Activated CD8-positive, alpha-beta memory T cell treated with anti-CD3 and anti-CD28 coated beads, Interleukin-2, amount 50 U/mL, for 48 hours (primary cell): ENCODE measurements at places on chromosomes 12 and 14.
A peak's percentile ranks its signal among the peaks of the same experiment; 100 is the strongest.

GRCh38 chr14:96576359-96576758 is 74.2 kb downstream of the PAPOLA start:
- no peak for DNase-seq

DNA sequence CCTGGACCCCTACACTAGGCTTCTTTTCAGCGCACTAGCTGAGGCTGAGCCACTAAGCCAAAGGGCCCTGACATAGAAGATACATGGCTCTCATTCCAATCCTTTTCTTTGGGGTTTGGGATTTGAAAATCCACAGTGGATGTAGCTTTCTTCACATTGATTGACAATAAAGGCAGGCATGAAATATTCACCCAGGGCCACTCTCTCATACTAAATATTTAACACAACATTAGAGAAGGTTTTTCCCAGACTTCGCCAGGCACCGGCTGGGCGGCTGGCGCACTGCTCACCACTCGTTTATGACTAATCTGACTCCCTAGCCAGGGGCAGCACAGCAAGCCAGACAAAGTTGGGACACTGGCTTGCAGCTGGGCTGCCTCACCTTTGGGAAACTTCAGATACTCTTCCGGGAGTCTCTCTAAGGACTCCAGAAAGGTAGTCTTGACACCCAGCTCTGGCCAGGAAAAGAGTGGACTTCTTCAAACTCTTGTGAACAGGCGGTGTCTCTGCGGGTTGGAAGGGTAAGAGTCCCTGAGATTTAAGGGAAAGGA is 699 bp upstream of the HOXC11 start:
- no peak for DNase-seq

- DNase-seq, result no peak
Measured at GRCh38 chr12:110002676-110003515, 3.7 kb downstream of the ANKRD13A start.

- DNase-seq, result peak; percentile 18
Measured at GRCh38 chr12:232731-233614, 19.0 kb upstream of the SLC6A12 start.

DNA sequence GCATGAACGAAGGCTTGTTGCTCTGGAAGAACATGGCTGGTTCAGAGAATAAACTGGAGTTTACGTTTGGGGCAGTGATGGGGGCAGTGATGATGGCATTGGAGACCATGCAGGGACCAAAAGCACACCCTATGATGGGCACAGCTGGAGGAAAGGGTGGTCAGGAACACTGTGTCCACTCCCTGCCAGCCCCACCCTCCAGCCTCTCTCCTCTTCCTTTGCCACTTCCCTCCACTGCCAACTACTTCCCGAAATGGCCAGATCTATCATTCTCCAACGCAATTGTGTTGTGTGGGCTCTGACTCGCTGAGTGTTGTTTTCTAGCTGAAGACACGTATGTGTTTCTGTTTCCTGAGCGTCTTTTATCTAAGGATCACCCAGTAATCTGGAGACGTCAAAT is 39.3 kb upstream of the GSG1 start:
- no peak for DNase-seq

GRCh38 chr12:48197549-48197970 is 5.5 kb downstream of the OR10AD1 start:
- no peak for DNase-seq

DNA sequence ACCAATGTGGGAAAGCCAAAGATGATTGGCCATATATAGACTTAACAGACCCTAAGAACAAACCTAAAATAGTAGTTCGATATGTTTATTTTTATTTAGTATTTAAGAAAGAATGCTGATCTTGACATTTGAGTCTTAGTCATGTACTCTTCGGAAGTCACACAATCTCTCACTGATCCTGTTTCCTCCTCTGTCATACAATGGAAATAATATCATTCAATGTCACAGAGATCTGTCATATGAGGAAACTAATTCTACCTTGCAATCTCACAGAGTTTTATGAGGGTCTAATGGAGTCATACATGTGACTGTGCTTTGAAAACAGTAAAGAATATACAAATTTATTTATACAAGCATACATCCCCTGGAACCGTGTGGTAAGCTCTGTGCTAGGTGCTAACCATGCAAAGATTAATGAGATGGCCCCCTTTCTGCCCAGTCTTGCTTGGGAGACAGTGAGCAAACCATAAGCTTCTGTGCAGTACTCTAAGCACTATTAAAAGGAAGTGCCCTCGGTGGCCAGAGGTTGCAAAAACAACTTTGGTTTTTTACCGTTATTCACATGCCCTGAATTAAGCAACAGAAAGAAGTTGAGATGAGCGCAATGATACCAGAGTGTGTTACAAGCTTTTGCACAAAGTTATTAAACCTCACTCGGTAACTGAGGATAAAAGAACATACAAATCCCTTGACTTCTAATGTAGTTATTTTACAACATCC is 1.7 kb upstream of the LIN7A start:
- no peak for DNase-seq

DNA sequence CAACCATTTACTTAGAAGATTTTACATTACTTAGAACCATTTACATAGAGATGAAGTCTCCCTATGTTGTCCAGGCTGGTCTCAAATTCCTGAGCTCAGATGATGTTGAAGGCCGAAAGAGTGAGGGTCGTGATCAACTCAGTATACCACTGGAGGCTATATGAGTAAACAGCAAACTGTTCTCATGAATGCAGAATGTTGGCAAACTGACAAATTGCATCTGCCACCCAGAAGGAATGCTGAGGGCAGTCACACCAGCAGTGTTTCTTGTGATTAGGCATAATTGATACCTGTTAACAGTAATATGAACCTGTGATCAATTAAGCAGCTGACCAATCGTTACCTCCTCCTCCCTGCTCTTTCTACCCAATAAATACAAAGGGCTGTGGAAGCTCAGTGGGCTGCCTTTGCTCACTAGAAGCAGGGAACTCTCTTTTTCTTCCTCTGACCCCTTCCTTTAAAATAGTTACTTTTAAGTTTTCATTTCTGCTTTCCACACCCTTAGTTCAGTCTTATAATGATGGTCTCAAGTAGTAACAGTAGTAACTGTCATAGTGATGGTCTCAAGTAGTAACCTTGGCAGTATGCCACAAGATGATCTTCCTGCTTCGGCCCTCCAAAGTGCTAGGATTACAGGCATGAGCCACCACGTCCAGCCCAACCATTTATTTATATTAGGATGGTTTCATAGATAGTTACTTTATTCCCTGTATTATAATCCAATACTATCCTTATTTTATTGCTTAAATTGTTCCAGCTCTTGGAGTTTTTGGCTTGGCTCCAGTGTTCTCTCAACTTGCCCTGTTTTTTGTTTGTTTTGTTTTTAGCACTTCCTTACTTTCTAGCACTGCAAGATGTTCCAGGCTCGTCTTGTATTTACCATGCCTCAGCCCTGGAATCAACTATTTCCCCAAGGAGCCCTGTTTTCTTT is 25.8 kb downstream of the LIMA1 start:
- DNase-seq, result no peak

DNA sequence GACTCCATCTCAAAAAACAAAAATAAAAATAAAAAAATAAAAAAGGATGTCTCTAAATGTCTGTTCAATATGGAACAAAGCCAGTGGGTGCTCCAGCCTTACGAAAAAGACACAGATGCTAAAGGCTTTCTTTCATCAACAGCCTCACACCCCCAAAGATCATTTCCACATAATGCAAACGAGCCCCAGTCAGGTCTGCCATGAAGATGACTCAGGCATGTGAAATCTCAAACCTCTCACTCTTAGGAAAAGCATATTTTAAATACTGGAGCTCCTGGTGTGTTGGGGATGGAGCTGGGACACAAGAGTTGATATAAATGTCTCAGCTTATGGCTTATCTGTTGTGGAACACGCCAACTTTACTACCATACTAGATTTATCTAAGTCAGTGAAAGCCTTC is 49.9 kb upstream of the PLXNC1 start:
- no peak for DNase-seq

DNA sequence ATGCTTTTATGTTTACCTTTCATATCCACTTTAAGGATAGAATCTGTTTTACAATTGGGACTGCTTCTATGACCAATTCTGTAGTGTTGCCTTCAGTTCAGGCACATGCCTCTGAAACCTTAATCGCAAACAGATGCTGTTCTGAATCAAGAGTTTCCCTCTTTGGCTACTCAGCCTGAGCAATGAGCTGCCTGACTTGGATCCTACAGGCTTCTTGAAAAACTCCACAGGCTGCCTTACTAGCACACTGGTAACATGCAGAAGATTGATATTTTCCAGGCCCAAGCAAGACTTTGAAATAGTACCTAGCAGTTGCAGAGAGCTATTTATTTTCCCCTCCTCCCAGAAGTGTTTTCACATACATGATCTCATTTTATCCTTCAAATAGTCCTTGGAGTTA is 34.8 kb upstream of the PMCH start:
- DNase-seq, result no peak

GRCh38 chr14:73489481-73490175 is 1.1 kb upstream of the RIOX1 start:
- DNase-seq, result no peak

DNA sequence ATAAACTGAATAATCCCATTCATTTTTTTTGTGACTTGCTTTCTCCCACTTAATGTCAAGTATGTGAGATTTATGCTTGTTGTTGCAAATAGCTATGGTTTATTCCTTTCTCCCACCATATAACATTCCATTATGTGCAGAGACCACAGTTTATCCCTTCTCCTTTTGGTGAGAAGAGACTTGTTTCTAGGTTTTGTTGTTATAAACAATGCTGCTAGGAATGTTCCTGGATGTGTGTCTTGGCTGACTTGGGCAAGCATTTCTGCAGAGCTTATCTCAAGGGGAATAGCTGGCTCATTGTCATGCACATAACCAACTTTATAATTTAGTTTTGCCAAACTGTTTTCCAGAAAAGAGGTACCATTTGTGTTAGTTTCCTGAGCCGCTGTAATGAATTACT is 47.6 kb upstream of the PPP1CC start:
- no peak for DNase-seq

DNA sequence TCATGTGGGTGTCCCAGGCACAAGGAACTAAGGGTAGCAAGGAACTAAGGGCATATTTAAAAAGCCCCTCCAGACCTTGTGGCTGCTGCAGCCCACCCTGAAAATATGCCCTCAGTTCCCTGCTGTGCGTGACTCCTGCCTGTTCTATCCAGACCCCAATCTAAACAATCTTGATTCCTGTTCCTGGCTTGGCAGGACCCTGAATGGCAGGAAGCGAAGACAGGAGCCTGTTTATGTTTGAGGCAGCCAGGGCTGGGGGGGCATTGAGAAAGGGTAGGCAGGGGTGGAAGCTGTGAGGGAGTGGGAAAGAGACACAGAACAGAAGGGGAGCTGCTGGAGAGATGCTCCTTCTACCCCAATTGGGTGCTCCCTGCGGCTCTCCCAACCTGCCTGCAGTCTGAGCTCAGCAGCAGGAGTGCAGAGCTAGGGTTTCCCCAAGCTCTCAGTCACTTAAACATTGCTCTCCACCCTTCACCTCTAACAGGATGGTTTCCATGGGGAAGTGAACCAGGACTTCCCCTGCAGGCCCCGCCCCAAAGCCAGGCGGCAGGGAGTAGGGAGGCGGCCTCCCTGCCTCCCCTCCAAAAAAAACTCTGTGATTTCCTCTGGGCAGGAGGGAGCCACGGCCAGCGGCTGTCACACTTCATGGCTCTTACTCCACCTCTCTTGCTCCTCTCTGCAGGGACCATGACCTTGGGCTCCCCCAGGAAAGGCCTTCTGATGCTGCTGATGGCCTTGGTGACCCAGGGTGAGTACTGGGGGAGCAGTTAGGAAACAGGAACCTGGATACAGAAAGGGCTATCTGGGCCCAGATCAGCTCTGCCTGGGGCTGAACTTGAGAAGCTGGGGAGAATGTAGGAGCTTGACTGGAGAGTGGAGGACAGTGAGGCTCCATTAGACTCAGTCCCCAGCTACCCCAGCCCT is 4.7 kb downstream of the ACVRL1 start:
- no peak for DNase-seq

GRCh38 chr12:28568704-28569103 is 378.4 kb downstream of the CCDC91 start:
- no peak for DNase-seq

DNA sequence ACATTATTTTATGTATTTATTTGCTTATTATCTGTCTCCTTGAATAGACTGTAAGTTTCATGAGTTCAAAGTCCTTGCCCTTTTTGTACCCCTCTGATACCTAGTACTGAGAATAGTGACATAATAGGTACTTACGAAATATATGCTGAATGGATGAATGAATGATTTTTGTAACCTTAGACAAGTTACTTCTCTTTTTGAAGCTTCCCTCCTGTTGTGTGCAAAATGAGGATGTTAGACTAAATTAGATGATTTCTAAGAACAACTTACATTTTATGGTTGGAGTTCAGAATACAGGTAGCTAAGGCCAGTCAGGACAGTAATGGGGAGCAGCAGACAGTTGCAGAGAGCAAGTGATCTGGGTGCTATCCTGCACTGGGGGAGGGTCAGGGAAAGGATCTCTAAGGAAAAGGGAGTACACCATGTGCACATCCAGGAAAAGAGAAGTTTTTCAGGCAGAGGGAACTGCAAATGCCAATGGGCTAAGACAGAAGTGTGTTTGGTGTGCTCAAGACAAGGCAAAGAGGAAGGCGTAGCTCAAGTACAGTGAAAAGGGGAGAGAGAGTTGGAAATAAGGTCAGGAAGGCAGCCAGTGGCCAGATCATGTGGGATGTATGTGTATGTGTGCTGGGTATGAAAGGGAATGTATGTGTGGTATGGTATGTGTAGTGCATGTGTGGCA is 59.4 kb upstream of the AMIGO2 start:
- no peak for DNase-seq

- peak; percentile 53 for DNase-seq
Measured at GRCh38 chr12:56679883-56680575, 8.1 kb downstream of the PTGES3 start.

- DNase-seq, result no peak
Measured at GRCh38 chr14:77880056-77880455, 80.1 kb downstream of the ADCK1 start.

GRCh38 chr12:40033242-40033630 is 72.6 kb downstream of the SLC2A13 start:
- DNase-seq, result no peak

DNA sequence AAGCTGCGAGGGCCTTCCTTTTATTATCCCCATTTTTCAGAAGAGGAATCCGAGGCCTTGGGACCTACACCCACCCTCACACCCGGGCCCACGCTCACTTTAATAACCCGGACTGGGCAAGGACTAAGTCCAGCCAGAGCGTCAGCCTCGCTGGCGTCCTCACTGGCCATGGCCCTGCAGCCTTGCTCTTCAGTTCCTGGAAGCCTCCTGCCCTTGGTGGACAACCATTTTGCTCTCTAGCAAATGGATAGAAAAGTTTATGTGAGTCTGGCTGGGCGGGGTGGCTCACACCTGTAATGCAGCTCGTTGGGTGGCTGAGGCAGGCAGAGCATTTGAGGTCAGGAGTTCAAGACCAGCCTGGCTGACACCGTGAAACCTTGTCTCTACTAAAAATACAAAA is 9.8 kb downstream of the RTL1 start:
- DNase-seq, result no peak

- no peak for DNase-seq
Measured at GRCh38 chr12:106392759-106393158, 35.2 kb downstream of the POLR3B start.

- no peak for DNase-seq
Measured at GRCh38 chr14:61147381-61147821, 133.7 kb downstream of the TMEM30B start.

GRCh38 chr14:104717646-104718045 is 6.4 kb upstream of the ADSS1 start:
- DNase-seq, result no peak

- DNase-seq, result peak; percentile 89
Measured at GRCh38 chr12:6914246-6914946, at the start of gene ENO2. TSS of gene ENO2 (plus strand) at chr12:6914580. CDS start at chr12:6915833, 1,253 bp downstream.
